NCI-H345 (cell line): ENCODE measurements at places on chromosomes 5 and 9.

DNA sequence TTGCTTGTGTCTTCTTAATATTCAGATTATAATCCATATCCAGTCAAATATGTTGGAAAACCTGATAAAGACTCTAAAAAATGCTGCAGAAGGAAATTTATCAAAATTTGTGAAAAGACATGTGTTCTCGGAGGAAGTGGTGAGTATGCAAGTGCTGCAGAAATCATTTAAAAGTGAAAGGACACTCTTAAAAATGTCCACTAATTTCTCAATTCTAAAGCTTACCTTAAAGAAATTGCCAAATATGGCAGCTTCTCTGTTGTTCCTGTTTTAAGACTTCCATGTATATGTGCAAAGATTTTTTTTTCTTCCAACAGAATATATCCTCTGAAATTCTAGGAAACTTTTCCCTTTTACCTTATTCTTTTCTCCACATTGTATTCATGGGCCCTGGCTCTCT lies 32.4 kb downstream of the PTCD2 start:
- no peak for DNase-seq

- DNase-seq: no peak
Observed at GRCh38 chr9:73149371-73150067, 2.1 kb upstream of the ANXA1 start.

DNA sequence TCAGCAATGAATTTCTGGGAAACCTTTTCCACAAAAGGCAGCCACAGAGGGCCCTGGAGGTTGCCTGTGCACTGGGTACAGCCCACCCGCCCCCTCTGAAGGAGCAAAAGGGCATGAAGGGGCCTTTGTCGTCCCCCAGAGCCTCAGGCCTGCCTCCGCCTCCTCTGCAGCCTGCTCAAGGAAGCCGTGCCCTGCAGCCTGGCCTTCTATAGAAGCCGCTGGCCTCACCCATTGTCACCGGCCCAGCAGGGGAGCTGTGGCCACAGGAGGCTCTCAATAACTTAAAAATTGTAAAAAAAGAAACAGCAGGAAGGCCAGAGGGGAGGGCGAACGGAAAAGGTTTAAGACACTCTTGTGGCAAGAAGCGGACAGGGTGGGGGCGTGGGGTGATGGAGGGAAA lies 213.3 kb downstream of the IRX2 start:
- DNase-seq: no peak

DNA sequence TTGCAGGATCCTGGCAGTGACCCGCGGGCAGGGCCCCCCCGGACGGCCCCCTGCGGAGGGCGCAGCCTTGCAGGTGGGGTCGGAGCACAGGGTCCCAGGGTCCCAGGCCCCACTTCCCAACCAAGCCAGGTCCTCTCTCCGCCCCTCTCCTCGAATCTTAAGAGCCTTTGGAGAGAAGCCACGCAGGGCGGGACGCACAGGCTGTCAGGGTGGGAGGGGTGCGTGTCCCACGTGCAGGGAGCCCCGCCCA lies 18.4 kb upstream of the EGFL7 start:
- DNase-seq: no peak

DNA sequence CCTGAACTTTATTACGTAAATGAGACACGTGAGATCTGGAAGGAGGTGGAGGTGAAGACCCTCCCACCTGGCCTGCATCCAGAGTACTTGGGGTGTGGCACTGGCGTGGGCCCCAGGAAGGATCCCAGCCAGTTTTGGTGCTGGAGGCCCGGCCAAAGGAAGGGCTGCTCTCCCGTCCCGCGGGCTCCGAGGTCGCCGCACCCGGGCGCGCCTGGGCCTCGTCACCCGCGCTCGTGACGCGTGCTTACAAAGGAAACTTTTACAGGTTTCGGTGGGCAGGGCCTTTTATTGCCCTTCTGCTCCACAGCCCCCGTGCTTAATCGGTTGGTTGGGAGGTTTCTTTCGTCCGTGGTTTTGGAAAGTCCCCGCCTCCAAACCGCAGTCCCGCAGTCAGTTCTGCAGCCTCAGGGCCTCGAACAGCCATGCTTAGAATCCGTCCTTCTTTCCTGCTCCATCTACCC lies 29.2 kb downstream of the CDKN2A start:
- no peak for DNase-seq

- DNase-seq: no peak
Observed at GRCh38 chr9:14231196-14231990, 82.5 kb downstream of the NFIB start.

DNA sequence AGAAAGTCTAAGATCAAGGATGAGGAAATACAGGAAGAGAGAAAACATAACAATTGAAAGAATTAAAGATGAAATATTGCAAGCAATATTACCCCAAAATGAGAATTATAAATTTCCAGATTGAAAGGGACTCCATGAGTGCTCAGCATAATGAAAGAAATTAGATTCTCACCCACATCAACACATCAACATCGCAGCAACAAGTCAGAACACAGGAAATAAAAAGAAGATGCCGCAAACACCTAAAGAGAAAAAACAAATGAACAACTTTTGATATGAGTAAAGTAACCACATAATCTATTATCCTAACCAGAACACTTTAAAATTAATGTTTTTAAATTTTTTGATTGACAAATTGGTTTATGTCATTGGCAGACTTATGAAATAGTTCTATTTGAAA lies 318.3 kb upstream of the PTGER4 start:
- no peak for DNase-seq

- peak; percentile 47 for DNase-seq
Observed at GRCh38 chr5:139414581-139415130, 10.8 kb upstream of the SPATA24 start.

DNA sequence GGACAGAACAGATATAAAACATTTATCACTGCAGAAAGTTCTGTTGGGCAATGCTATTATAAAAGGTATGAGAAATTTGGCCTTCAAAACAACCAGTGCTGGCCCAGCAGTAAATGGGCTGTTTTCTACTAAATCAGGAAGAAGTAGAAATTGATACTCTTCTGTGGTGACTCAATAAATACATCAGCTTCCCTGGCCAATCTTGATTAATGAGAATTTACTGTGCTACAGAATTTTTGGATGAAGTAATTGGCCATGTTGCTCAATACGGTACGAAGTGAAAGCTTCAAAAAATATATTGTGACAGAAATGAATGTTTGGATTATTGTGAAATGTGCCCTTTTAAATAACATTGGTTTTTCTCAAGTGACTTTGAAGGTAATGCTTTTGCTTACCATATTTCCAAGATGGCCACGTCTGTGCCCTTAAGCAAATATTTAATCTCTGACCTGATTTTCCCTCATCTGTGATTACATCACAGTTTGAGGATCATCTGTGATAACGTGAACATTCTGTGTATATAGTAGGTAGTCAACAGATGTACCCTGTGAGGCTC lies 4.2 kb downstream of the DNAJA1 start:
- DNase-seq: no peak

DNA sequence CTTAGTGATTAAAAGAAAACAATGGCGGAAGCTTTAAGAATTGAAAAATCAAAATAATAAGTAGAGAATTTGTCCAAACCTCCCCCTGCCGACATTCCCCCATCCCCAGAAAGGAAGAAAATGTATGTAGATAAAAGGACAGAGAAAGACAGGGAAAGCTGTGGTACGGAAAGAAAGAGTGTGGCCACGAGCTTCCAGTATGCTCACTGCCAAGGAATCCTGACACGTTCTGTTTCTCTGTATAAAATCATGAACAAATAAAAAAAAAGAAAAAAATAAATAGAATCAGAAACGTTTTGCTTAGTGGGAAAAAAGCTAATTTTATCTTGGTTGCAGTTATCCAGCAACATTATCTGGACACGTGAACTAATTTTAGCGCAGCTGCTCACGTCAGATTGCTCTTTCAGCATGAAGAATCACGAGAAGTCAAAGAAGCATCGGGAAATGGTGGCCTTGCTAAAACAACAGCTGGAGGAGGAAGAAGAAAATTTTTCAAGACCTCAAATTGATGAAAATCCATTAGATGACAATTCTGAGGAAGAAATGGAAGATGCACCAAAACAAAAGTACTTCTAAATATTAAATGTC lies 15.2 kb downstream of the DNAJC21 start:
- no peak for DNase-seq

DNA sequence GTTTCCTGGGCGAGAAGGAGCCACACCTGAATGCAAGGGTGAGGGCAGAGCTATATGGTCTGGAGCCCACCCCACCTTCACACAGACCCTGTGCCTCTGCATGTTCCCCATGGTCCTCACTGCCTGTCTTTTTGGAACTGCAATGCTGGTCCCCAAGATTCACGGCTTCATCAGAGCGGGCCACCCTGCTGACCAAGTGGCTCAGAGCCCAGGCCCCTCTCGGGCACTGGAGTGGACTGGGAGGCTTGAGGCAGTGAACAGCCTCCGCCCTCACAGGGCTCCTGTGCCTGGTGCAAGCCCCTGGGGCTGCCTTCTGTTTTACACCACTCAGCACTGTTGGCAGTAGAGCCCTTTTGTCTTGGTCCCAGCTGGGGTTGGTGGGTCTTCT lies 143.2 kb downstream of the CACNA1B start:
- DNase-seq: peak; percentile 41
